H4 (cell line): ENCODE measurements at places on chromosomes 1 and 21. TPM values are rescaled to one million over a fixed set of nuclear protein-coding genes. Genes with fewer than 3 reads are reported as not detected.
A peak's percentile ranks its signal among the peaks of the same experiment; 100 is the strongest.

The OR10Z1 gene
- total RNA-seq, result not detected in 2 replicates

The OR2L5 gene
- not detected in 2 replicates for total RNA-seq

DNA sequence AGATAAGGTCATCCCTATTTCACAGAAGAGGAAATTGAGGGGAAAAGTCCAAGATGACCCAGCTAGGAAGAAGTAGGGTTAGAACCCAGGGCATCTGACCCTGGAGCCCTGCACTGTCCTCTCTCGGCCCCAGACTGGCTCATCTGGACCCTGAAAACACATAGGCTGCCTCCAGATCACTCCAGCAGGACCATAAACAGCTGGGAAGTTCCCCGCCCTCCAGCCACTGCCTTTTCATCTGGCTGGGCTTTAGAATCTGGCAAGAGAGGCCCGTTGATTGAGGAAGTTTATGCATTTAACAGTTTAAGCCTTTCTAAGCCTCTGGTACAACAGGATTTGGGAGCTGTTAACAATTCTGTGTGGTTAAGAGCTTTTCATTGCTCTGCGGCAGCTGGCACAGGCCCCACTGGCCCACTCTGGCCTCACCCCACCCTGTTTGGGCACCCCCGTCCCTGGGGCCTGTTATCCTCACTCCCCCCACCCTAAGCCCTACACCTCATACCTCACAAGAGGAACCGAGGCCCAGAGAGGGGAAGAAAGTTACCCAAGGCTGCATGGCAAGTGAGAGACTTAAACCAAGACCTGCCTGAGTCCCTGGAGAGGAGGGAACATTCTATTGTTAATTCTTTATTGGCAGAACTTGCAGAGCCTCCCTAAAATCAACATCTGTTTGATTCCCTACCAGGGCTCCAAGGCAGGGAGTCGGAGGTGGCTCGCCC is 84.2 kb downstream of the EPHB2 start:
- no peak for DNase-seq

DNA sequence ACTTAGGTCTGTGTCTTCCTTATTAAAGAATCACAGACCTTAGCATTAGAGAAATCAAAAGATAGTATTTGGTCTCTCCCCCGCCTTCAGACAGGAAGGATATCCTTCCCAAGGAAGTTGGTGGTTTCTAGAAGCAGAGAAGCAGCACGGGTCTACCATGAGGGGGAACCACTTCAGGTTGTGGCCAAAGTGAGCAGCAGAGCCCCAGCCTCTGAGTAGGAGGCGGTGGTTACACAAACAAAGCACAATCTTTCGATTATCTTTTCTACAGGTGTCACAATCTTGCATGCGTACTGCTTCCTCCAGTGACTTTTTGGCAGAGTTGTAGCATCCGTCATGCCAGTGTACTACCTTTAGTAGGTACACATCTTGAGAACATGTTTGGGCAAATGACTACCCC is 8.8 kb downstream of the PGLYRP4 start:
- no peak for DNase-seq

DNA sequence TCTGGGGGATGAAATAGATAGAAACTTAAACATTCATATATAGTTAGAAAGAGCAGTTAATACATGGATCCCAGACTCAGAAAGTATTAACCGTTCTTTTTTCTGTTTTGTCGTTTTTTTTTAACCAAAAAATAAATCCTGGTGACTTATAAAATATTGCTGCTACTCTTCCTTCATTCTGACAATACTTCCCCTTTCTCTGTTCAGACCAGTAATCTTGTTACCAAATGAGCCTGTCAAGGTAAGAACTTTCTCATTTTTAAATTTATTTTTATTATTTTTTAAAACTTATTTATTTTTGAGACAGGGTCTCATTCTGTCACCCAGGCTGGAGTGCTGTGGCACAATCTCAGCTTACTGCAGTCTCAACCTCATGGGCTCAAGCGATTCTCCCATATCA is 13.7 kb downstream of the PTPN22 start:
- no peak for DNase-seq

DNA sequence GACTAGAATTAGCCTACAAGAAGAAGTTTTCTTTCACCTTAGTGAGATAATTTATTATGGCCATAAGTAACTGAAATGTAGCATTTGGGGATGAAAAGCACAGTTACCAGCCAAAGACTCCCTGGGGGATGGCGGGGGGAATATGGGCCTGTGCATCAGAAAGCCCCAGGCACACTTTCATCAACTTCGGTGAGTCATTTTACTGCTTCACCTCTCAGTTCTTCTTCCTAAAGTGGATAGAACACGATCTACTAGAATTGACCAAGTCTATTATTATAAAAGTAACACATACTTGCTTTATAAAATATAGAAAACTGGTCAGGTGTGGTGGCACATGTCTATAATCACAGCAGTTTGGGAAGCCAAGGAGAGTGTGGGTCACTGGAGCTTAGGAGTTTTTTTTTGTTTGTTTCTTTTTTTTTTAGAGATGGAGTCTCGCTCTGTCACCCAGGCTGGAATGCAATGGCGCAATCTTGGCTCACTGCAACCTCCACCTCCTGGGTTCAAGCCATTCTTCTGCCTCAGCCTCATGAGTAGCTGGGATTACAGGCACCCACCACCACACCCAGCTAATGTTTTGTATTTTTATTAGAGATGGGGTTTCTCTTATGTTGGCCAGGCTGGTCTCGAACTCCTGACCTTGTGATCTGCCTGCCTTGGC is 141.8 kb downstream of the ZZZ3 start:
- DNase-seq, result peak; percentile 67

- no peak for DNase-seq
These were observed 35.6 kb downstream of the WLS start for GRCh38 chr1:68196676-68197075.

- DNase-seq, result no peak
These were observed 176.5 kb upstream of the ST6GALNAC5 start for GRCh38 chr1:76690766-76691165.

The PLPP3 gene
- 5.8 and 7.9 TPM in 2 replicates for total RNA-seq

- DNase-seq, result peak; percentile 45
These were observed 5.2 kb downstream of the ZDHHC18 start for GRCh38 chr1:26831546-26832248.

GRCh38 chr1:1942753-1943656 is 23.9 kb upstream of the TMEM52 start:
- DNase-seq, result no peak

DNA sequence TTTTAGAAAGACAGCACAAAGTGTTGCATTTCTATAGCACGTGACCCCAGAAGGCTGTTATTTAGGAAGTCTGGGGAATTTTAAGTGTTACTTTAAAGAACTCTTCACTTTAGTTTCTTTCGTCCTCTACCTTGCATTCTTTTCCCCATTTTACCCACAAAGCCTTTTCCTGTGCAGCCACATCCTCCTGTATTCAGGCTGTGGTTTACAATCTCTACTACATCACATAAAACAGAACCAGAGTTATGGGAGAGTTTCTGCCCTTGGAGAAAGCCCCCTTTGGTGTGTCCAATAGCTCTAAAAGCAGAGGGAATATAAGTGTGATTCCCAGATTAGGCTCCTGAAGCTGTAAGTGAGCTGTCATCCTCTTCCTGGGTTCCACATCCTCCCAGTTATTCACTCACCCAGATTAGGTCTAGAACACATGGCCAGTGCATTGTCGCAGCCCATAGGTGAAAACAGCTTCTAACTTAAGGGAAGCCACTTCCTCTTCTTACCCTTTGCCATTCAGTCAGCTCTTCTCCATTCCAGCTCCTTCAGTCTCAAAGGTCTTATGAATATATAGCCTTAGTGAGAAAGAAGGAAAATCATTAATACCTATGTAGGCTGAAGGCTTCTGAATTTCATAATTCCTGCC is 171.1 kb downstream of the PIGK start:
- DNase-seq, result no peak

DNA sequence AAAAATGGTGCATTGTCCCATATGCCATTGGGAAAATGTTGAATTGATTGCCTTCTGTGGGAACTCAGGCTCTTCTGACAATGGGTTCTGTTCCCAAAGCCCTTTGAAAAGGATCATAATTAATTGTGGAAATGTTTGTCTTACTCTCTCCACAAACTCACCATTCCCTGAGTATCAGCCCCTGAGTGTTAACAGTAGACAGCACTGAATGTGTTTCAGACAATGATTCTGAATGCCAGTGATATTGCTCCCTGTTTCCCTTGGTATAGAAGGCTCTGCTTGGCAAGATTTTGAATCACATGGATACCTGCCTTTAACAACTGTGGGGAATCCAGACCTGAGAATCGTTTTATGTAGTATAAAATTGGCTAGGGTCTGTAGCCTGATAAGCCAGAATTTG is 1096.8 kb downstream of the ADGRL2 start:
- no peak for DNase-seq

The PLPPR5 gene
- total RNA-seq, result 0.04 and 0.06 TPM in 2 replicates

DNA sequence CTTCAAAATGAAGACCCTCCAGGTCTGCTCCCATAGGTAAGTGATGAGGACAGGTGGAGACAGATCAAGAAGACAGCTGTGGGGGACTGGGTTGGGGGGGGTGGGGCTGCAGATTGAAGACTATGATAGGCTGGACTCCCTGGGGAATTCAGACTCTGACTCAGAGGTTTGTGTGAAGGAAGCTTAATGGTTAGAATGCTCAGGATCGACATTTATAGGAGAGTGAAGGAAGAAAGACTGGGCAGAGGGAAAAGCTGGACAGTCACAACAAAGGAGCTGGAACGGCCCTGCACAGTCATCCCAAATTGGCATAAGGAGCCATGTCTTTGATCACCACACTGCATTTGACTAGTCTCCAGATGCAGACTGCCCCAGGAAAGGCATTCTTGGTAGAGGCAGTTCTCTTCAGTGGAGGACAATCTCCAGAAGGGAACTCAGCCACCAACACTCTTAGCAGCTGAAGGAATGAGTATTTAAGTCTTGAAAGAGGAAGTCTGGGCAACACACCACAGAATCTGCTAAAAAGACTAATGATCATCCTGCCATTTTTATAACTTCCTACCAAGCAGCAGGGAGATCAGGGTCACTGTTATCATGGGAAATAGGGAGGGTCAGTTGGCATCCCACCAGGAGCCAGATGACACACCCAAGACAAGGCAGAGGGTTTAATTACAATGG is 120.0 kb upstream of the ZC3H11B start:
- no peak for DNase-seq

The OR2G6 gene
- total RNA-seq, result not detected in 2 replicates

DNA sequence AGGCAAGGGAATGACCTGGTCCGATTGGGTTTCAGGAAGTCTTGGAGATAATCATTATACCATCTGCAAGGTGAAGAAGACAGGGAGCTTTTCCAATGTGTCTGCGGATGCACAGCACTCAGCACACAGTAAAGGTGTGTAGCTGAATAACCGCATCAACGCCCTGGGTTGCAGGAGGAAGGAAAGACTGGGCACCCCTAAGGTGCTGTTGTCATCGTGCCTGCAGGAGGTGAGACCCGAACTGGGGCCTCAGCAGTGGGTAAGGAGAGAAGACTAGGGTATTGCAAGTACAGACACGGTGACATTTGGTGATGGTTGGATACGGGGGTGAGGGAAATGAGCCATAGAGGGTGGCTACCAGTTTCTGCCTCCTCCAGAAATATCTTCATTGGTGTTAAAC is 1.1 kb upstream of the TRIM62 start:
- no peak for DNase-seq

GRCh38 chr1:243580072-243580471 is 270.0 kb downstream of the AKT3 start:
- no peak for DNase-seq

The GREM2 gene
- 0.08 and 0.66 TPM in 2 replicates for total RNA-seq

DNA sequence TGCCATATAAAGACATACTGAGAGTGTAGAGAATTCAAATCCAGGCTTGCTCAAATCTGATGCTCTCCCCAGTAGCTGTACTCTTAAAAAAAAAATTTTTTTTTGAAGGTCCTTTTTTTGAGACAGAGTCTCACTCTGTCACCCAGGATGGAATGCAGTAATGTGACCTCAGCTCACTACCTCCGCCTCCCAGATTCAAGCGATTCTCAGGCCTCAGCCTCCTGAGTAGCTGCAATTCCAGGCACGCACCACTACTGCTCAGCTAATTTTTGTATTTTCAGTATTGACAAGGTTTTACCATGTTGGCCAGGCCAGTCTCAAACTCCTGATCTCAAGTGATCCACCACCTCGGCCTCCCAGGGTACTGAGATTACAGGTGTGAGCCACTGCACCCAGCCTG is 28.7 kb downstream of the STYXL2 start:
- no peak for DNase-seq

DNA sequence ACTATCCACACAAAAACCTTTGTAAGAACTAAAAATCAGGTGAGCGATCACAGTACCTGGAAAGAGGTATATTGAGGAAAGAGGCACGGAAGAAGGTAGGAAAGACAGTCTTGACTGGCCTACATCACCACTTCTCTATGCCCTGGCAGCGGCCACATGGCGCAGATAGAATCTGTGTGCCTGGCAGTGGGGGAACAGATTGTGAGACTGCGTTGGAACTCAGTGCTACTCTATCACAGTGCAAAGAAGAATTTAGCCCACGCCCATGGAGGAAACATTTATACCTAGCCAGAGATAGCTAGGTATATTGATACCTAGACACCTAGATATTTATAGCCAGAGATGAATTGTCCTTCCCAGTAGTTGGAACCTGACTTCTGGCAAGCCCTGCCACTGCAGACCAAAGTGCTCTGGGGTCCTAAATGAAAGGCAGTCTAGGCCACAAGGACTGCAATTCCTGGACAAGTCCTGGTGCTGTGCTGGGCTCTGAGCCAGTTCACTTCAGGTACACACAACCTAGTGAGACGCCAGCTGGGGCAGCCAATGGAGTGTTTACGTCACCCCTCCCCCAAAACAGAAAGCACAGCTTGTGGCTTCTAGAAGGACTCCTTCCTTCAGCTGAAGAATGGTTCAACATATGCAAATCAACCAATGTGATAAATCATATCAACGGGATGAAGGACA is 51.9 kb downstream of the DHX9 start:
- no peak for DNase-seq

DNA sequence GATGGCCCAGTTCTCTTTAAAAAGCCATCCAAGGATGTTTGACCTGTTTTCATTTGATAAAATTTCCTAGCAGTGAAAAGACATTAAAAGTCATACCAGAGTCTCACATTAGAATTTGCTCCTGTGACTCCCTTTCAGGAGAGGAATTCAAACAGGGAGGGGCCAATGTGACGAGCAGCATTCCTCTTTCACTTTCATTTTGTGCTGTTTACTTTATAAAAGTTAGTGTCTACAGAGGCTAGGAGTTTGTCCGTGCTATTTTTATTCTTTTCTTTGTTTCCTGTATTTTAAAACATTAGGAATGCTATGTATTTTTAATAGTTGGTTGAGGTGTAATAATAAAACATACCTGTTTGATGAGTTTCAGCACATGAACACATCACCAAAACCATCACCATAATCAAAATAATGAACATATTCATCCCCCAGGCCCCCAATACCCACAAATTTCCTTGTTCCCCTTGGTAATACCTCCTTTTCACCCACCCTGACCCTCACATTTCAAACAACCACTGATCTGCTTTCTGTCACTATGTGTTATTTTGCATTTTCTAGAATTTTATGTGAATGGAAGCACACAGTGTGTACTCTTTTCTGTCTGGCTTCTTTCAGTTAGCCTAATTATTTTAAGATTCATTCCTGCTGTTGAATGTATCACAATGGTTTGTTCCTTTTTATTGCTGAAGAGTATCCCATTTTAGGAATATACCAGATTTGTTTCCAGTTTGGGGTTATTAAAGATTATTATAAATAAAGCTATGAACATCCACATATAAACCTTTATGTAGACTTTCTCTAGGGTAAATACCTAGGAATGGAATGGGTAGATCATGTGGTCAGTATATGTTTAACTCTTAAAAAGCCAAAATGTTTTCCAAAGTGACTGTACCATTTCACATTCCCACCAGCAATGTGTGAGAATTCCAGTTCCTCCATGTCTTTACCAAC is 129.5 kb downstream of the TENT5C start:
- peak; percentile 78 for DNase-seq
